Right cardiac atrium (tissue), 5 donors: ENCODE measurements at places on chromosomes 2 and 18. TPM values are rescaled to one million over a fixed set of nuclear protein-coding genes. Genes with fewer than 3 reads are reported as not detected.

DNA sequence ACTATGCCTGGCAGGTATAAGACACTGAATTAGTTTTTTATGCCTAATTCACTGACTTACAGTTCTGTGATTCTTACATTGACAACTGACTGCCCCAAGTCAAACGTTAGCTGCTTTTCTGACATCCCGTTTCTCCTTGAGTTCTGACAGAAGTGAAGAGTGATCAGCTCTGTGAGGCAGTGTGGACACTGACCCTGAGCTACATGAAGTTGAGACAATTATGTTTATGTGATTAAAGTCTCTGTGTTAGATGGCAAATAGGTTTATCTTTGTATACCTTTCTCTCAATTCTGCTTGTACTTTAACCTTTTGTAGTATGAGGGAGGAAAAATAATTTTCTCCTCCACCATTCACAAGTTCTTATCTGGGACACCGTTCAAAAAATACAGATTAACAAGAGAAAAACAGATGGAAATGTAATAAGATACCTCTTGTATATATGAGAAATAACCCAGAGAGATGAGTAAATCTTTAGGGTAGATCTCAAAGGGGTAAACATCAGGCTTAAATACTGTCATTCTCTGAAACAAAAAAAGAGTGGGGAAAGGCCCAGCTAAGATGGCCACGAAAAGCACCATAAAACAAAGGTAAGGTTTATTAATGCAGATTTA lies 85.4 kb upstream of the B3GNT2 start:
- DNase-seq, result no peak

- DNase-seq, result no peak
Observed at GRCh38 chr2:159774370-159774990, 23.5 kb downstream of the CD302 start.

DNA sequence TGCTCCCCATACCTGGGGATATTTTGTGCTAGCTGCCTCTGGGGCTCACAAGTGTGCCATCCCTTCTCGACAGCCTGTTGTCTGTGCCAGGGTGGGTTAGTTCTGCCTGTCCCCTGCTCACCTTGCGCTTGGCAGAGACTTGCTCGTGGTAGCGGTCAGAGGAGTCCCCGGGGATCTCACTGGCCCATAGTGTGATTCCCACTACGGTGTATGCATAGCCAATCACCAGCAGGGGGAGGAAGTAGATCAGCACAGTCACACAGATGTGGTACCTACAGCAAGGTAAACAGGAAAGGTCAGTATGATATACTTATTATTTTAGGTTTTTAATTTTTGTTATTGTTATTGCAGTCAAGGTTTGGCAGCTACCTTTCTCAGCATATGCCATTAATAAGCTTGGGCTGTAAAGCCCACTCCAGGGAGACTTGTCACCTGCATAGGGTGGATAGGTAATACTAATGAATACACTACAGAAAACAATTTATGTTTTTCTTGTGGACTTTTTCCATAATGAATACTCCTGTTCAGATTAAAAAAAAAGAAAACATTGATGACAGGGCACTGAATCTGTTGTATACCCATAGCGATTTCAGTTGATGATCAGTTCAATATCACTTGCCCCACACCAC lies 95.2 kb downstream of the POLE4 start:
- DNase-seq, result no peak

- no peak for DNase-seq
Observed at GRCh38 chr2:138607746-138608145, 106.2 kb downstream of the SPOPL start.

DNA sequence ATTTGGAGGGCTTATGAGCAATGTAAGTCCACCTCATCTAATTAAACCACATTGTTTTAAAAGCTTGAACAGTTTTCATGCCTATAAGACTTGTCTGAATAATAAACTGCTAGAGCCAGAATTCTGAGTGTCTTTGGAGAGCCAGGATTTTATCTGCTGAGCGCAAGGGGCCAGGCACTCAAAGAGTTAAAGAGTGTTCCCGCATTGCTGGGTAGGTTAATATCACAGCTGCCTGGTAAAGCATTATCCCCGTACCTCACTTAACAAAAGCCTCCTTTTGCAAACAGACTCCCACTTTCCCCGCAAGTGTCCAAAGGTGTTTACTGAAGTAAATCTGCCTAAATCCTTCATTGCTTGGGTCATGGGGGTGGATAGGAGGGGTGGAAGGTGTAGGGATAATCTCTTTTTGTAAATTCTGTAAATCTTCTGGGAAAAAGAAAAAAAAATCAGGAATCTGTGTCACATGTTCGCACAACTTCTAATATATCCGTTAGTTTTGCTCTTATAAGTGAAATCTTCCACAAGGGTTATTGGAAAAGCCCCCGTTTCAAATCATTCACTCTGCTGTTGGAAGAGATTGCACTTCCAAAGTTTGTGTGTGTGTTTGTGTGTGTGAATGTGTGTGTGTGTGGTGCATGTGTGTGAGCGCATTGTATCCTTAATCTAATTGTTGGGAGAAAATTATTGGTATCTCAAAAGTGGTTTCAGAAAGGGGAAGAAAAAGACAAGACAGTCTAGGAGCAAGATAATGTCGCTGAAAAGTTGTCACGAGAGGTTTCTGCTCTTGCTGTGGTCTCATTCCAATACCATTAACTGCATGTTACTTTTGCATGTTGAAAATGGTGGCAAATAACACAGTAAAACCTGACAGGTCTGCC lies 10.7 kb downstream of the ZEB2 start:
- DNase-seq, result no peak

FRZB gene
- 3.1 TPM for total RNA-seq

DNA sequence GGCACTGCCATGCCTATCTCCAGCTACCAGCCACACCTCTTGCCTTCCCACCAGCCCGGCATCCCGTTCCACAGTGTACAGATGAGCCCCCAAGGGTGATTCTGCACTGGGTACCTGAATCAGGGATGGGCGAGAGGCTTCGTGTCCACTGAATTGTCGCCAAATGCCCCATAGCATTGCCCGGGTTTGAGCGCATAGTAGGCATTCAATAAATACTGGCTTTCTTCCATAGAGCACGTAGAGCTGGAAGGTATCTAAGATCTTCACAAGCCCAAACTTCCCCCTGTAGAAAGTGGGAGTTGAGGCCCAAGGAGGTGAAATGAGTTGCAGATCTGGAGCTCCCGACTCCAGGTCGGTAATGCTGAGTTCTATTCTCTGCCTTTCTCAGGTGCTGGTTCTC lies 358.7 kb downstream of the LPIN1 start:
- DNase-seq, result no peak

DNA sequence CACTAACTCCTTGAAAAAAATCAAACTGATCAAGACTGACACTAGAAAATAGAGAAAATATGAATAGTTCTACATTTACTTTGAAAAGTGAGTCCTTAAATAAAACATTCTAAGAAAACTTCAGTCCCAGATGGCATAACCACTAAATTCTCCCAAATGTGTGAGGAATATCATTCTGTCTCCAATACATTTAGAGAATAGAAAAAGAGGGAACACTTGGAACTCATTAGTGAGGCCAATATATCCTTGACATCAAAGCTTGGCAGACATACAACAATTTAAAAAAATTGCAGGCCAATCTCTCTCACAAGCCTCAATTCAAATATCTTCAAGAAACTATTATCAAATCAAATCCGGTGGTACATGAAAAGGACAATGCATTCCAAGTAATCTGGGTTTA lies 79.3 kb upstream of the TMEM247 start:
- DNase-seq, result no peak

OTOS gene
- total RNA-seq, result not detected
